Immature natural killer cell (primary cell): ENCODE measurements at places on chromosomes 12 and 14.

- no peak overlapping the region for H3K4me3 ChIP-seq
- no peaks in the 10 kb centered on the region for H3K27me3 ChIP-seq
- no peaks in the 10 kb centered on the region for H3K4me1 ChIP-seq
- no peak overlapping the region for H3K27ac ChIP-seq
- no peak for DNase-seq
- no peaks in the 10 kb centered on the region for H3K36me3 ChIP-seq
Observed at GRCh38 chr12:42759622-42760273, 170.2 kb upstream of the PRICKLE1 start.

DNA sequence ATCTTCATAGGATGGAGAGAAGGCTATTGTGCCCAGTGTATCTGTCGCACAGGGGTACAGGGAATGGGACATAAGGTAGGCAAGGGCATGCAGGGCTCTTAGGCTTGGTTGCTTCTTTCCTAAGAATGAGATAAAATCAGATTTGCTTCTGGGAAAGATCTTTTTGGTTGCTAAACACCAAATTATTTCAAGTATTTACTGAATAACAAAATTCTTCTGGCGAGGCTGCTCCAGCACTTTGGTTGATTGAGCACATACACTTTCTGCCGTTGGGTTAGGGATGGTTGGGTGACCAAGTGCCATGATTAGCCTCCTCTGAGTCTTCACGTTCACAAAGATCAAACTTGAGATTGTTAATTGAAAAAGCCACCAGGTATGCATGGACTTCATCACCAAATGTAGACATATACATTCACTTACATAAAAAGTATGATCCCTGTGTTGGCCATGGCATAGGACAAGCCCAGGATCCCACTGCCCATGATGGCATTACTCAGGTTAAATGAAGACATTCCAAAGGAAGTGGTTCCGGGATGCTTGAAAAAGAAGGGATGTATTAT, 38.2 kb downstream of the SLC38A4 start:
- no peak overlapping the region for H3K4me3 ChIP-seq
- H3K36me3 ChIP-seq = no peaks in the 10 kb centered on the region
- no peaks in the 10 kb centered on the region for H3K4me1 ChIP-seq
- H3K27me3 ChIP-seq = peaks cover 4% of the 10 kb centered on the region
- no peak overlapping the region for H3K27ac ChIP-seq

GRCh38 chr12:121511916-121512315, 68.9 kb downstream of the KDM2B start:
- no peak overlapping the region for H3K27ac ChIP-seq
- no peak overlapping the region for H3K4me3 ChIP-seq
- H3K27me3 ChIP-seq = peaks cover 4% of the 10 kb centered on the region
- no peak for DNase-seq
- H3K4me1 ChIP-seq = peaks cover 8% of the 10 kb centered on the region

DNA sequence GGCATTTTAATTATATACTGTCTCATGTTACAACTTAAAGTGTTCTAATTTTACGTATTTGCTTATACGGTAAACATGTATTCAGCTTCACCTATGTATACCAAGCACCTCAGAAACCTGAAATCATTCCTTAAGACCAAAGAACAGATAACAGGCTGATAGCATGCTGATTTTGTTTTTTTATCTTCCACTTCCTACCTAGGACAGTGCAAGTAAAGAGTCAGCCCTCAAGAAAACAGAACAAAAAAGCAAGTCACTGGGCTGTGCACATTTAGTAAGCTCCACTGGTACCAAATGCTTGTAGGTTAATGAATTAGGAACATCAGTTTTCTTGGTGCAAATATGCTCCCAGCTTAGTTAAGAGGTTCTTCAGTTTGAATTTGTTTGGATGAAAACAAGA, 611.3 kb downstream of the VRK1 start:
- H3K4me3 ChIP-seq = no peak overlapping the region
- no peak for DNase-seq
- peaks cover 6% of the 10 kb centered on the region for H3K4me1 ChIP-seq
- H3K27me3 ChIP-seq = peaks cover 7% of the 10 kb centered on the region
- no peak overlapping the region for H3K27ac ChIP-seq

GRCh38 chr12:105204916-105205315, 31.1 kb downstream of the APPL2 start:
- H3K4me1 ChIP-seq = peaks cover 15% of the 10 kb centered on the region
- DNase-seq = no peak
- peaks cover 1% of the 10 kb centered on the region for H3K27me3 ChIP-seq
- no peak overlapping the region for H3K27ac ChIP-seq
